ENCODE measurements at places on chromosomes 6 and 20. TPM values are rescaled to one million over a fixed set of nuclear protein-coding genes. Genes with fewer than 3 reads are reported as not detected.
A peak's percentile ranks its signal among the peaks of the same experiment; 100 is the strongest.

The NQO2 gene
- 2.2 TPM for total RNA-seq

The CALHM4 gene
- not detected for total RNA-seq

The CLPSL1 gene
- not detected for total RNA-seq

The PHF3 gene
- 39.4 TPM for total RNA-seq

The DNAAF9 gene
- 1.9 TPM for total RNA-seq

The BPIFB1 gene
- total RNA-seq: 0.13 TPM

The MOCS1 gene
- total RNA-seq: 0.08 TPM

DNA sequence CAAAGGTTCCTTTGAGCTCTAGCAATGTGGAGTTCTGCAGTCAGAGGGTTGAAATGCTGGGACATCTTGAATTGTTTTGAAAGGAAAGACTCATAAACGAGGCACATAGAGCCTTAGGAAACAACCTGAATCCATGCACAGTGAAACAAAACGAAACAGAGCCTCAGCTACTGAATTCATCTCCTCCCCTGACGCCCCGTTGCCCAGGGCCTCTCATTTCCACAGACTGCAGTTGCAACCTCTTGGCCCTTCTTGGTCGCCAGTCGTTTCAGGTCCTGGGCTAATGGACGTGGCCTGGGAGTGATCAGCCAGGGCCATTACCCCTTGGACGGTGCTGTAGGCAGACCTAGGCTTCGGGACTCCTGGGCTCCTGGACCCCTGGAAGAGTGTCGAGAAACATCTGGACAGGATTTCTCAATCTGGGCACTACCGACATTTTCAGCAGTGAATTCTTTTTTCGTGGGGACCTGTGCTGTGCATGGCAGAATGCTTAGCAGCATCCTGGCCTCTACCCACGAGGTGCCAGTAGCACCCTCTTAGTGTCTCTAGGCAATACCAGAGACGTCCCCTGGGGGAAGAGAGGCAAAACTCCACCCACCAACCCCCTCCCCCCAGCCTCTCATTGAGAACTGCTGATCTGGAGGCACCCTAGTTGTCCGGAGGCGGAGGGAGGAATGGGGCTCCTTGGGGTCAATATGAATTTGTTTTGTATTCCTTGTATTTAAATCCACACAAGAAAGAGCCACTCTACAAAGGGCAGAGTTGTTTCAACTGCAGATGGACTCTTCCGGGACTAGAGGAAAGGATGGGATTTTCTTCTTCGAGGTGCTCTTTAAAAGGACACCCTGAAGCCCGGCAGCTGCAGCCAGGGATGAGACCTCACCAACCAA lies 50.2 kb downstream of the TMEM242 start:
- DNase-seq: no peak

DNA sequence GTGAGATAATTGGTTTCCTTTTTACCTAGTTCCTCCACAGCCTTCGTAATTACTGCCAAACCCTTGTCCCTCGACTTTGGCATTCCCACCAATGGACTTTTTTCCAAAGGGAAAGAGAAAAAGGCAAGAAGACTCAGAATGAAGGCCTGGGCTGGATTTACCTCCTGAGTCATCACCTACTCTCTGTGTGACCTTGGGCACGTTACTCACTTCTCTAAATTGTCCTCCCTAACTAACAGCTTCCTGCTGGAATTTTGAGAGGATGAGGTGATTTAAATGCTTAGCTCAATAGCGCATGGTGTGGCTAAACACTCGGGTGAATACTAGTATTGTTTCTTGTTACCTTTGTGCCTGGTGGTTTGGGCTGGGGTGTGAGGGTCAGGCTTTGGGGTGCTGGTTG lies 146.6 kb downstream of the DHX35 start:
- no peak for DNase-seq

GRCh38 chr6:27956941-27957340 lies at the start of gene OR2B6:
Gene OR2B6, plus strand, starts transcription at chr6:27957241. Its CDS starts 0 bp downstream, at chr6:27957241.
- DNase-seq: no peak

DNA sequence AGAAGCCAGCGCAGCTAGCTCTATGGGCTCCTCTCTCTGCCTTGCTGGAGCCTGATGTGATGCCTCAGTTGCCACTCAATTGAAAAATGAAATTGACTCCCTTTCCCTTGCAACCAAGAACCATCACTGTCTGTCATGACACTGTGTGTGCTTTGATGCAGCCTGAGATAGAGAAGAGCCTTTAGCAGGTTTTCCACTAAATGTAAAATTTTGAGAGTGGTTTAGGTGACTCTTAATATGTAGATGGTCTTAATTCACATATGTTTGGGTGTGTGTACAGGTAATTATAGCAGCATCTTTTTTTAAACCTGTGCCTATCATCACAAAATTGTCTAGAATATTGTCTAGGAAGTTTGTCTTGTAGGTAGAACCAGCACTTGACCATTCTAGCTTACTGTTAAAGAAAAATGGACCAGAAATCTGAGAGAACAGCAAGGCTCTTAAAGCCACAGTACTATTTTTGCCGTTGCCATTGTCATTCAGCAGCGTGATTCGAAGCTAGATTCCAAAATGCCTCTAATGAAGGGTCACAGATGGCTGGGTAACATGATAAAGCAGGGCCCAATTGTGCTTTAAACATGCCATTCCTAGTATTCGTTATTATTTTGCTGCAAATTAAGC lies 1.3 kb downstream of the ARFGEF3 start:
- DNase-seq: no peak

GRCh38 chr6:113755449-113756289 lies 101.5 kb upstream of the MARCKS start:
- DNase-seq: peak; percentile 64

DNA sequence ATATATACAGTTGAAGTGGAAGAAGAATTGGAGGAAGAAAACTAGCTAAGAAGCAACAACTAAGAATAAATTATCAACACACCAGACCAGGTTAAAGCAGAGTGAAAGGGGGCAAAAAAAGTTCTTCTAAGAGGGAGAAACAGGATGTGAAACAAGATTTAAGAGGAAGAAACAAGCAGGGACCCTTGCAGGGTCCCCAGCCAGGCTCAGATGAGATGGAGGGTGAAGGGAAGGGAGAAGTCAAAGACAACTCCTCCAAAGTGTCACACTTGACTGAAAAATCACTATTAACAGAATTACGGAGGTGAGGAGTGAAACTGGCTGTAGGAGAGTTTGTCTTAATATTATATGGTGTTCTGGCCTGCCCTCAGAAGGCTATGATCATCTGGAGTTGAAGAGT lies 65.4 kb downstream of the MTFR2 start:
- no peak for DNase-seq

GRCh38 chr6:44315516-44315915 lies 2.4 kb upstream of the AARS2 start:
- no peak for DNase-seq

DNA sequence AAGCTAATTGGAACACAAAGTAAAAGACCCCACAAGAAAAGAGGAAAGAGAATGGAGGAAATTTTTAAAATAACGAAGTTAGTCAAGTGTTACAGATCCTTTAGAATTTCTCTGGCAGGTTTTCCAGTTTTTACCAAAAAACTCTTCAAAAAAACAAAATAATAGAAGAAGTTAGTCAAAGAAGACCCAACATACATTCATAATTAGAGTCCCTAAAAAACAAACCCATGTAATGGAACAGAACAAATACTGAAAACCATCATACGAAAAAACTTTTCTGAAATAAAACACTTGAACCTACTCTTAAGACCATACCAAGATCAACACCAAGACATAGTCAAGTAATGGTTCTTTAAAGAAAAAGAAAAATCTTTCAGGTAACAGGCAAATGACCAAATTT lies 31.6 kb downstream of the RANBP9 start:
- DNase-seq: no peak

DNA sequence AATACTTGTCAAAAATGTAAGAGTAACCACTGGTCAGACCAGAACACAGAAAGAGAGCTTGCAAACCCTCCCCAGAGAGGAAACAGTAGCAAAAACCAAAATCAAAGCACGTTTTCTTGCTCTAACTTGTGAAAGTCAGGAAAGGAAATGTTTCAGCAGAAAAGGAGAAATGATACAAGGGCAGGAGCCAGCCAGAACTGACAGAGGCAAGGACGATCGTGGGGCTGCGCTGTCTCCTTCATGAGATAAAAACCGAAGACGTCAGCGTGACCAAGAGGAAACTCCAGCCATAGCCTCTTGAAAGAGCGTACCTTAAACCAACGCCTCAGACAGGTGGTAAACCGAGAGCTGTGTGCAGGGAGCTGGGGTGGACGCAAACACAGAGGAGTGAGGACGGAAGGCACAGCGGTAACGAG lies 27.5 kb downstream of the LAMA5 start:
- DNase-seq: peak; percentile 89

DNA sequence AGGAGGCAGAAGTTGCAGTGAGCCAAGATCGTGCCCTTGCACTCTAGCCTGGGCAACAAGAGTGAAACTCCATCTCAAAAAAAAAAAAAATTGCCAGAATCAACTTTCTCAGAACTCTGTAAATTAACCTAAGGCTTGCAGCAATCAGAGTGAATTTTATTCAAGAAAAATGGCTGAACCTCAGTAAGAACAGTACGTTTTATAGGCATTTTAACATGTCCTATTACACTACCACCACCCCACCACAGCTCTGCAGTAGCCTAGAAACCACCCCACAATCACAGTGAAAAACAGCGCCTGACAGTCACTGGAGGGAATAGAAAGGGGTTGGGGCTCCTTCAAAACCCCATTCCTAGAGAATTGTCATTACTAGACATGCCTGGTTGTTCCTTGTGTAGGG lies 16.4 kb upstream of the BTN1A1 start:
- DNase-seq: no peak

GRCh38 chr20:38599410-38599882 lies 2.2 kb upstream of the ARHGAP40 start:
- no peak for DNase-seq

GRCh38 chr6:144606083-144606482 lies 320.9 kb downstream of the UTRN start:
- no peak for DNase-seq

- no peak for DNase-seq
Observed at GRCh38 chr6:28105245-28105639, 19.2 kb upstream of the ZSCAN16 start.

DNA sequence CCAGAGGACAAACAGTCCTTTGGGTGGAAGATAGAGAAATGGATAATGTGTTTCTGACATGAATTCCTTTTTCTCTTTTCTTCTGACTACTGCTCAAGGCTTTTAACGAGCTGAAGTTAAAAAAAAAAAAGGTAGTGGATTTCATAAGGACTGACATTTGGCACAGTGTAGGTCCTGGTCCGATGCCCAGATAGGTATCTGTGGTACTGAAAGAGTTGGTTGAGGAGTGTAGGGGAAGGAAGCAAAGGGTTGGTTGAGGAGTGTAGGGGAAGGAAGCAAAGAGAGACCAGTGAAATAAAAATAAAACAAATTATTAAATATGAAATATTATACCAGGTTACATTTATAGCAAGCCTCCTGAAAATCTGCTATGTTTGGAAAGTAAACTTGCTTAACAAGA lies 11.8 kb downstream of the UTRN start:
- no peak for DNase-seq

DNA sequence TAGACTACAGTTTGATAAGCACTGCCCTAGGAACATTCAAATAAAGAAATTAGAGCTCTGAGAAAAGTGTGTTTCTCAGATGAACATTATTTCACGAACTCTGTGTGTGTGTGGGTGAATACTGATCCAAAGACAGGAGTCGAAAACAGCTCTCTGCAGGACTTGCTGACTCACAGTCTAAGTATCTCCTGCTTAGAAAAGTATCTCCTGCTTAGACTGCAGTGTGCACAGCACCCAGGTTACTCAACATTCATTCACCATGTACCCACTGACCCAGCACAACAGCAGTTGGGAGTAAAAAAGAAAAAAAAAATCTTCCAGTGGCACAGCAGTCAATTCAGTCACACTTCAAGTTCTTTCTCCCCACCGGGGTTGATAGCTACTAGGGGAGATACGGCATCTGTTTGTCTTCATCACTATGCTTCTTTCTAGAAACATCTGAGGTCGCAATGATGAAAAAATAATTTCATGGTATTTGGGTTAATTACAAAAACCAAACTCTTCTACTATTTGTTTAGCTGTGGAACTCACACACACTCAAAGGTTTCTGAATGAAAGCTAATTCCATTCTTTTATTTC lies 48.0 kb downstream of the GCLC start:
- DNase-seq: no peak

DNA sequence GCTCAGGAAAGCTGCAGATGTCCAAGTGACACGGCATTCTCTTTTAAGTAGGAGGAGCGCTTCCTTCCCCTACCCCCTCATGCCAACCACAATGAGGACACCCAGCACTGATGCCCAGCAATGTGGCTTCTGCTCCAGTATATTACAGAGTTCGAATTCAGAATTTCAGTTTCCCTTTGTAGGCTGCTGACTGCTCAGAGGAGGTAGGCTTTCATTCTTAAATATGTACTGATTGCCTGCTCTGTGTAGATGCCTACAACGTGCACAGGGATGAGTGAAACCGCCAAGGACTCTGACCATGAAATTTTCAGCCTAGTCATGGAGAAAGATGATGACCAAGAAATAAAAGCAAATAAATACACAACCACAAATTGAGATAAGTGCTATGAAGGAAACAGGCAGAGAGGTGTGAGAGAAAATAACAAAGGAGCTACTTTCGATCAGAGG lies 50.9 kb upstream of the TNFAIP3 start:
- DNase-seq: no peak

DNA sequence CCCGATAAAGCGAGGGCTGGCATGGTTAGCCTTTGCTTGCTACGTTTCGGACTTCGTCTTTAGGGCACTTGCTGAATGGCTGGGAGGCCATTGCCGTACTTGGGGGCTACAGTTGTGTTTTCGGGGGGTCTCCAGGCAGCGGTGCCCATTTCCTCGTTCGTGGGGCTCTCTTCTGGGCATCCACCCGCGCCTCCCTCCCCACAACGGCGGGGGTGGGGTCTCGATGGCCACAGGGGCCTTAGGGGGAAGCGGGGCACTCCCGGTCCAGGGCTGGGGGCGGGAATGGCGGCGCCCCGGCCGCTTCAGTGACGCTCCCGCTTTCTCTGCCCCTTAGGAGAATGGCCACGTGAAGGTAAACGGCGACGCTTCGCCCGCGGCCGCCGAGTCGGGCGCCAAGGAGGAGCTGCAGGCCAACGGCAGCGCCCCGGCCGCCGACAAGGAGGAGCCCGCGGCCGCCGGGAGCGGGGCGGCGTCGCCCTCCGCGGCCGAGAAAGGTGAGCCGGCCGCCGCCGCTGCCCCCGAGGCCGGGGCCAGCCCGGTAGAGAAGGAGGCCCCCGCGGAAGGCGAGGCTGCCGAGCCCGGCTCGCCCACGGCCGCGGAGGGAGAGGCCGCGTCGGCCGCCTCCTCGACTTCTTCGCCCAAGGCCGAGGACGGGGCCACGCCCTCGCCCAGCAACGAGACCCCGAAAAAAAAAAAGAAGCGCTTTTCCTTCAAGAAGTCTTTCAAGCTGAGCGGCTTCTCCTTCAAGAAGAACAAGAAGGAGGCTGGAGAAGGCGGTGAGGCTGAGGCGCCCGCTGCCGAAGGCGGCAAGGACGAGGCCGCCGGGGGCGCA lies 2.4 kb downstream of the MARCKS start:
- DNase-seq: no peak
